Kidney epithelial cell (primary cell): ENCODE measurements at places on chromosomes 11 and 22. TPM values are rescaled to one million over a fixed set of nuclear protein-coding genes. Genes with fewer than 3 reads are reported as not detected.
A peak's percentile ranks its signal among the peaks of the same experiment; 100 is the strongest.

DNA sequence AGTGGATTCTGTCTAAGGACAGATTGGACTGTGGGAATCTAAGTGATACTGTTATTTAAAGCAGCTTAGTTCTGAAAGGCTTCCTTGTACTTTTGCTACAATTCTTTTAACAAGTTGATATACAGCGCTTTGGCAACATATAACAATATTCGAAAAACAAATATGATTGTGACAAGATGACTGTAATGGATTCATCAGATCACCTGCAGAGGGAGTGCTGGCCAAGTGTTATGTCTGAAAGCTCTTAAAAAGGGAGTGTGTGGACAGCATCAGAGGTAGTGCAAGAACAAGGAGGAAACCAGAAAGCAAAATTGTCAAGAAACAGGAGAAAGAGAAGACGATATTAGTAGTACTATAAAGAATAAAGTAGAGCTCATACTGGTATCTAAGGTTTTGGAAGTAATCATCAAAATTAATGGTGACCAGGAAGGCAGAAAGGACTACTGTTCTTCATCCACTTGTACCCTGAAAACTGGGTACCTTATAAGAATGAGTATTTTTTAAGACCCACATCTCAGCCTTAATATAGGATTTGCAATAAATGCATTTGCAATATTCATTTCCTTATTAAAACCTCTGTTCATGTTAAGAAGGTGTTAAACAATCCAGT, 1112.0 kb upstream of the CCDC90B start:
- no peak for DNase-seq

- DNase-seq: no peak
These were observed 40.5 kb downstream of the ARHGAP1 start for GRCh38 chr11:46659908-46660307.

DNA sequence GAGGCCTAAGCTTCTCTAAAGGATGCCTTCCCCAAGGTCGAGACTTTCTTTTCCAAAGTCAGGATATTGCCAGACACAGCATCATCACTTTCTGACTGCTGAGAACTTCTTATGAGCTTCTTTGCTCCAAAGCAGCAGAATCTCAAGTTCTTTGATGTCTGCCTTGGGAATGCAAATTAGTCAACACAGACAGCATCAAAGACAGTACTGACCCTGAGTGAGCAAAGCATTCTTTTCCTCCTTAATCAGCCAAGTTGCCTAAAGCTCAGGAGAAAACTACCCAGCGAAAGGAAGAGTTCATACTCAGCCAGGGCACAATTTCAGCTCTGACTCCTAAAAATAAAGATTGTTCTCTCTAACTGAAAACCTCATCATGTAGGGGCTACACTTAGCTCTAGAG, 98.0 kb downstream of the SLC36A4 start:
- no peak for DNase-seq

- no peak for DNase-seq
These were observed 45.1 kb upstream of the SLC25A1 start for GRCh38 chr22:19223617-19224016.

DNA sequence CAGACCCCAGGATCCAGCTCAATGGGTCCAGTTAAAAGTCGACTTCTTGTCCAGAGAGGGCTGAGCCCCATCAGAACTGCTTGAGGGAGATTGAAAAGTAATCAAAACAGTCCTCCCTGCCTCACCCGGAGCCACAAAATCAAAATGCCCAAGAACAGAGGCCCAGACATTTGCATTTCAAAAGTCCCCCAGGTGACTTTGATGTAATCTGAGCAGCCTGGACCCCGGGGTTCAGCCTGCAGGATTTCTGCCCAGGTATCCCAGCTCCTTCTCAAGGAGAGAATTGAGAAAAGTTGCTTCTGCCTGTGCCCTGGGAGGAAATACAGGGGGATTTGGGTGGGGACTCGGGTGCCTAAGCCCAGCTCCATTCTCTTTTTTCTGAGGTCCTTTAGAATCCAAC, 1385.0 kb downstream of the TBC1D22A start:
- no peak for DNase-seq

DNA sequence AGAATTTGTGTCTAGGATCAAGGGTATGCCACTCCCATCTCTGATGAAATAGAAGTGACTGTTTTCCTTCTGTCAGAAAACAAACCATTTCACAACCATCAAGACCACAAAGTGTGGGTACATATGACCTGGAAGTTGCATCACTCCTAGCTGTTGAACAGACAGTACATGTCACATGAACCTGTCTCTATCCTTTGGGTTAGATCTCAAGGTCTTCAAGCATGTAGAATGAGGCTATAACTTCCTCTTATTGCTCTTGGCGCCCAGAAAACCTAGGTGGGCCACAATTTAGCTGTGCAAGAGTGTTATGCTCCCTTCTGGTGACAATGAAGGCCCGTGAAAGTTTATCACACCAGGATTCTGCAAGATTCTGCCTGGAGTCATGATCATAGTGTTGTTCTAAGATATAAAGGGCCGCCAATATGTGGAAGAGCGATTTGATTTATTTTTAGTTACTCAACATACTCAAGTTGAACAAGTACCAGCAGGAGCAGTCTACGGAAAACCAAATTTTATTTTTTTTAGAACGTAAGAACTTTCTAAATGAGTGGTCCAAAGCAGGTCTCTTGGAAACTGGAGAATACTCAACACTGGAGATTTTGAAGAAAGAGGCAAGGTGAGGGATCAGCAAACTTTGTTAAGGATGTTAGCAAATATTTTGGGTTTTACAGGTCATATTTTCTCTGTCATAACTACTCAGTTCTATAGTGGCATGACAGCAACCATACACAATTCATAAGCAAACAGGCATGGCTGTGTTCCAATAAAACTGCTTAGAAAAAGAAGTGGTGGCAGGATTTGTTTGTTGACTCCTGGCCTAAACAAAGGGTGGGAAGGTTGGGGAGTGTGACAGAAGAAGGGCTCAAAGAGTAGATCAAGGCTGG, 101.8 kb downstream of the USP35 start:
- DNase-seq: peak; percentile 57

DNA sequence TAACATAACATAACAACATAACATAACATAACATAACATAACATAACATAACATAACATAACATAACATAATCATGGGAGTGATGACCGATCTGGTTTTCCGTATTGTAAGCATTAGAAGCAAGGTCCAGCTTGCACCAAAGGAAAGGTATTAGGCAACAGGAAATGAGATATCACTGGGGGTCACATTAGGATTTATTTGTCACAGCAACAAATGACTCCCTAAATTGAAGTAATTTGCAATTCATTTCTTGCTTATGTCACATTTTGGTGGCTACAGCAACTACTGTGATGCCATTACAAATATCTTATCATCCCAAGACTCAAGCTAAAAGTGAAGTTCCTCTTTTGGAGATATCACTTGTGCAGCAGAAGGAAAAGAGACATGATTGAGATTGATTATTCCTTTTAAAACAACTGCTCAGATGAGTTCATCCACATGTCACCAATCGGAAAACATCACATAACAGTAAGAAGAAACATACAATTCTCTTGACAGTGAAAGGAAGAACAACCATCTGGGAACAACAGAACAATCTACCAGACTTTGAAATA, 1331.1 kb upstream of the RAG2 start:
- DNase-seq: no peak

- no peak for DNase-seq
These were observed 25.8 kb downstream of the ADAMTS8 start for GRCh38 chr11:130402570-130402969.

GRCh38 chr11:109898592-109898991, 194.6 kb upstream of the ZC3H12C start:
- DNase-seq: no peak

- no peak for DNase-seq
These were observed 10.6 kb downstream of the DGCR2 start for GRCh38 chr22:19111584-19111983.

GRCh38 chr22:24112188-24112587, 69.1 kb upstream of the SUSD2 start:
- DNase-seq: peak; percentile 1

GRCh38 chr11:114386545-114386944, 13.8 kb downstream of the C11orf71 start:
- no peak for DNase-seq

- DNase-seq: no peak
These were observed 8.0 kb upstream of the TOLLIP start for GRCh38 chr11:1317432-1317831.

GRCh38 chr11:128732471-128733277, 38.8 kb downstream of the FLI1 start:
- no peak for DNase-seq

DNA sequence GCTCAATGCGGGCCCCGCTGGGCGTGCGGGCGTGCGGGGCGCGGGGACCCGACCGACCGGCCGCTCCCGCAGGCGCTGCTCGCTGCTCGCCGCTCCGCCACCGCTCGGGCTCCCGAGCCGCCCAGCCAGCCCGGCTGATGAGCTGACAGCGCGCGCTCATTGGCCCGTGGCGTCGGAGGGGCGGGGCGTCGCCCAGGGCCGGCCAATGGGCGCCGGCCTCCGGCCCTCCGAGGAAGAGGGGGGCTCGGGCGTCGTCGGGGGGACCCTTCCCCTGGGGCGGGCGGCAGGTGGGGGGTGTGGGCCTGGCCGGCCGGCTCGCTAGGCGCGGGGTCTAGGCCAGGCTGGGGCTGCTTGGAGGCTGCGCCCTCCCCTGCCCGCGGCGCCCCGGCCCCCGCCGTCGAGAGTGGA, at the start of gene SCUBE1:
TSS of gene SCUBE1 (minus strand) at position 111 of the 408 bp plus-strand sequence. CDS start 111 bp downstream, outside the sequence.
- DNase-seq: no peak

GRCh38 chr22:36963302-36963701, 49.9 kb downstream of the CSF2RB start:
- no peak for DNase-seq

- DNase-seq: peak; percentile 77
These were observed 415.9 kb upstream of the CADM1 start for GRCh38 chr11:115920092-115920461.

- no peak for DNase-seq
These were observed 71.4 kb upstream of the B3GNT6 start for GRCh38 chr11:76962583-76963416.

DNA sequence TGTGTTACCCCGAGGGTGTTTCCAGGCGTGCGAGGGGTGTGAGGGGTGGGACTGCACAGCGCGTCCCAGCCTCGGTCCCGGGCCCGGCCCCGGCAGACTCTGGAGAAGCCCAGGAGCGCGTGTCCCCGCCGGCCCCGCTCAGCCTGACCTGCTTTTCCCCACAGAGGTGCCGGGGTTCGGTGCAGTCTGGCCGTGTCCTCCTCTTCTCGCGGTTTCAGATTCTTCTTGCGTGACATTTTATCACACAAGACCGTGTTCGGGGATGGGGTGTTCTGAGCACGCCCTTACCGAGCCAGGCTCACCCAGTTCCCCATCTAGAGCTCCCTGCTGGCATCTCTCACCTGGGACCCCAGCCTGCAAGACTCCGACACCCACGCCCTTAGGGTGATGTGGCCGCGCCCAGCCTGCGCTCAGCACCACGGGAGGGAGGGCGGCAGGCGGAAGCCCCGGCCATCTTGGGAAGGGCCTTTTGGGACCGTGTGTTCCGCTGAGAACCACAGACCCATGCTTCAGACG, 775.6 kb downstream of the BRD1 start:
- DNase-seq: no peak

Gene PRMT3
- 13.9 and 15.0 TPM in 2 replicates for total RNA-seq

Gene GGTLC2
- not detected in 2 replicates for total RNA-seq

Gene MAPK12
- total RNA-seq: 25.5 and 27.3 TPM in 2 replicates

Gene LMF2
- total RNA-seq: 48.3 and 75.4 TPM in 2 replicates

Gene OR5B12
- total RNA-seq: not detected in 2 replicates

Gene REXO2
- total RNA-seq: 116 and 147 TPM in 2 replicates

Gene VSIG10L2
- total RNA-seq: not detected in 2 replicates

Gene MS4A18
- total RNA-seq: not detected in 2 replicates

Gene BCO2
- 0.48 TPM in 1 of 2 replicates, not detected in the other for total RNA-seq

Gene MYOD1
- total RNA-seq: not detected in 2 replicates

Gene NFRKB
- total RNA-seq: 30.1 and 31.7 TPM in 2 replicates
